ENCODE measurements at places on chromosomes 11 and 22. TPM values are rescaled to one million over a fixed set of nuclear protein-coding genes. Genes with fewer than 3 reads are reported as not detected.
A peak's percentile ranks its signal among the peaks of the same experiment; 100 is the strongest.

The XRCC6 gene
- 173 TPM for polyA plus RNA-seq

- DNase-seq = no peak
These were observed 9.8 kb upstream of the MPEG1 start for GRCh38 chr11:59222464-59223060.

The C11orf16 gene
- not detected for polyA plus RNA-seq

- DNase-seq = no peak
These were observed 66.2 kb downstream of the SC5D start for GRCh38 chr11:121358760-121359159.

The C22orf23 gene
- polyA plus RNA-seq = 0.39 TPM

GRCh38 chr11:1825039-1825740 lies 9.6 kb upstream of the SYT8 start:
- DNase-seq = no peak

The CD82 gene
- polyA plus RNA-seq = 49.4 TPM

DNA sequence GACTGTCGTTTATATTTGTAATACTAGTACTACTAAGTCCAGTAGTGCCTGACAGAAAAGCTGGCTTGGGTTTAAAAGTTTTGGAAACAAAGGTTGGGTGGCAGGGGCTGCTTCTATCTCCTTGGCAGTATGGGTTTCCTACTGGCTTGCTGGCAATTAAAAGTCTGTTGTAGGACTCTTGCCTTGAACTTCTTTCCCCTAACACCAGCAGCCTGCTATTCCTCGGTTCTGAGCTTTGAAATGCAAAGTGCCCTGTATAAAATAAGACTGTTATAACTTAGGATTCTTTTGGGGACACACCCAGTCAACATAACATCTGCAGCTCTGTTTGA lies 1.3 kb downstream of the RNF169 start:
- DNase-seq = no peak

DNA sequence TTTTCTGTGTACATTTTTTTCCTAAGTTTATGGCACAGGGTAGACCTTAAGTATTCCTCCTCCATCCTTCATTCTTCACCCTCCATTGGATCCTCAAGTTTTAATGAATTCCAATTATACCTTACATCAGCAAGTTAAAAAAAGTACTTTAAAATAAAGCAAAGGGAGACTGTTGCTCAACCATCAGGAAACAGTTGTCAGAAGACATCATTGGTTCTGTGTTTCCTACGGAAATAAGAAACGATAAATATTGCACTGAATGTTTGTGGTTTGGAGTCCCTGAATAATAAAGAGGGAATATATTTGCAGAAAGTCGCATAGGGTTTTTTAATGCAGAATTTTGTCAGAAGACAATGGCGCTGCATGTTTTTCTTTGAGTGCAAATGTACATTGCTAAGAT lies 28.1 kb upstream of the LDHA start:
- DNase-seq = no peak

The CNGA4 gene
- polyA plus RNA-seq = 0.07 TPM

DNA sequence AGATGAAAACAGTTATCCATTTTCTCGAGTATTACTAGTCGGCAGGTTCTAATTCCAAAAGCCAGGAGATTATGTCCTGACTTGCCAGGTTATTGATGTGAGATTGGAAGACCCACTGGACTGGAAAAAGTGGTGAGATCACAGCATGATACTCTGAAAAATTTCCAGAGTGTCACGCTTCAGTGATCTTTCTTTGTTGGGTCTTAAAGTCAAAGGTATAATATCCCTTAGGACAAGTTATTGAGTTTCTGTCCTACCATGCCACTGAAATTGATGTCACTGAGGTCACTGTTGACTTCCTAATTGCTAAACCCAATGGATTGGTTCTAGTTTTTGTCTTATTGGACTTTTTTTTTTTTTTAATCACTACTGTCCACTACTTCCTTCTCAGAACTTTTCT lies 104.5 kb upstream of the GRAMD1B start:
- DNase-seq = no peak

DNA sequence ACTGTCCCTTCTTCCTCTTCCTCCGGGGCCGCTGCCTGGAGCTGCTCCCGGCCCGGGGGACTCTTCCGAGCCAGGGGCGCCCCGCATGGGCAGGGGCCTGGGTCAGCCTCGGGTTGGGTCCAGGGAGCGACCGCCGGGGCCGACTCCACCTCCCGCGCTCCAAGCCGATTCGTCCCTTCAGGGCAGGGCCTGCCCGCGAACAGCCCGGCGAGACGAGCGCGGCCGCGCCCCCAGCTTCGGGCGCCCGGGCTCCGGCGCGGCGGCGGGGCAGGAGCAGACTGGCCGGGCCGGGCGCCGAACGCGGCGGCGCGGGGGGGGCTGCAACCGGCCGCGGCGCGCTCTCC lies at the start of gene LARGE1:
Gene LARGE1 (minus strand): TSS at position 280 of the 344 bp plus-strand sequence.
- peak; percentile 20 for DNase-seq

The ASCL2 gene
- polyA plus RNA-seq = not detected

DNA sequence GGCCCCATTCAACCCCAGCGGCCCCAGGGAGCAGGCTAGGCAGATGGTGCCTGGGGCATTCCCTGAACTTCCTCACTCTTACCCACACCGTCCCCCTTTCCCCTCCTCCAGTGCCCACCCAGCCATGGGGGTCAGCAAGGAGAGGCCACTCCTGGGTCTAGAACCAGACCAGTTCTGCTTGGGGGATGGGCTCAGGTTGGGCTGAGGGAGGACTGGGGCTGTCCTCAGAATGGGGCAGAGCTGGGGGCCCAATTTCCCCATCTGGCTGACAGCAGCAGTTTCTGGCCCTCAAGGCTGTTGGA lies 12.4 kb downstream of the SCYL1 start:
- DNase-seq = no peak

- no peak for DNase-seq
These were observed 48.6 kb downstream of the TRIM29 start for GRCh38 chr11:120089036-120090001.

The C22orf42 gene
- not detected for polyA plus RNA-seq

The TRIM51 gene
- not detected for polyA plus RNA-seq

DNA sequence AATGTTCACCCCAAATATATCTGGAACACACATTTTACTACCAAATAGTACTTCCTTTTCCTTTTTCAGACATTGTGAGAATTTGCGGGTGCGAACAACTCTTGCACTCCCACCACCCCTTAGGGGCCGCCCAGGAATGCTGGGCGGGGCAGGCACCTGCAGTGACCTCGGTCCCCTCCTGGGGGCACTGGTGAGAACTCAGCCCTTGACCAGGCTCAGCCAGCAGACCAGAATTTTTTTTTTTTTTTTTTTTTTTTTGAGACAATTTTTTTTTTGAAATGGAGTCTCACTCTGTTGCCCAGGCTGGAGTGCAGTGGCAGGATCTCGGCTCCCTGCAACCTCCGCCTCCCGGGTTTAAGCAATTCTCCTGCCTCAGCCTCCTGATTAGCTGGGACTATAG lies 75.8 kb downstream of the ARHGAP8 start:
- no peak for DNase-seq

The AMOTL1 gene
- 18.4 TPM for polyA plus RNA-seq

- no peak for DNase-seq
These were observed 213.9 kb upstream of the UBASH3B start for GRCh38 chr11:122441666-122442035.

DNA sequence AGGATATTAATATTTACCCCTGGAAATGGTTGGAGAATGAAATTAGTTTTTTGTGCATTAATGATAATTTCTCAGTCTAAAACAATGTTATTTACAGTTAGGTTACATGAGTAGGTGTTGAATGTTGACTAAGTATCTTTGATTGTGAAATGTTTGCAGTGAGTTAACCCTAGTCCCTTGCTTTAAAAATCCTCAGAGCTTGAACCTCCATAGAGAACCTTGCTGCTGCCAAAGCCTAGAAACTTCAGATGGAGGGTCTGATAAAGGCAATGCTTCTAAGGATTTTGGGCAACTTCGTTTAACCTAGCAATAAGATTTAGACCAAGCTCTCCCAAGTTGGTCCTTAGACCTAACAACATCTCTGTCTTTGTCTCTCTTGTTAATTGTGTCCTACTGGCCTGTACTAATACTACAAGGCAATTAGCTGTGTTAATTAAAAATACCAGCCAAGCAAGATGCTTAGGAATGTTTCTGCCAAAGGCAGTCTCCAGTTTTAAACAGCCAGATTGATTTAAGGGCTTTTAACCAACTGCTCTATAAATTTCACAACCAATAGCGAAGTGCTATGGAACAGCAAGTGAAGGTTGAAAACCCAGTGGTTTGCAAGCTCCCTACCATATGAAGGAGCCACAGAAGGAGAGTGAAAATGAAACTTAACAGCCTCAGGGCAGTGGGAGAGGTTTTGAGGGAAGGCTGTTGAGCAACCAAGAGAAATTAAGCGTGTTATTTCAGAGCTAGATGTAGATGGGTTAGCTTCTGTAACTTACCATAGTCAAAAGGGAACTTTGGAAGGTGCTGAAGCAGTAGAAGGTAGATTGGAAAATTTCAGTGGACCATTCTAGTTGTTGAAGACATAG lies 295.9 kb upstream of the ANO5 start:
- no peak for DNase-seq

DNA sequence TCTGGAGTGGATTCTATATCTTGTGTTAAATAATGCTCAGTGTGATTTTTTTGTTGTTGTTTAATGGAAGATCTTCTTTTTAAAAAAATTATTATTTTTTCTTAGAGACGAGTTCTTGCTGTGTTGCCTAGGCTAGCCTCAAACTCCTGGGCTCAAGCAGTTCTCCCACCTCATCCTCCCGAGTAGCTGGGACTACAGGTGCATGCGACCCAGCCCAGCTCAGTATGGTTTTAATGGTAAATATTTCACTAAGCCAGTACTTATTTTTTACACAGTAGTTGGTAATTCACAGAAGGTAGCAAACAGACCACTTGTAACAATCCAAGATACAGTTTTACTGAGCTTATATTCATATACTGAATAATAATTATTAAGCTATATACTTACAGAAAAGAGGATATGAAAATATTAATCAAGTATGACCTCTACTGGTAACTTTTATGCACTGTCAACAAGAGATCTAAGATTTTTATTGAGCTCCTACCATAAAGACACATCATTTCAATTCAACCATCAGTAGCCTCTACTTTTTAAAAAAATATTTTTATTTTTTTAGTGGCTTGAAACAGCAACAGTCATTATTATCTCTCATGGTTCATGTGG lies 6.1 kb upstream of the CD59 start:
- no peak for DNase-seq

The RIMBP3B gene
- 0.07 TPM for polyA plus RNA-seq

GRCh38 chr11:60699284-60699691 lies at the start of gene MS4A8:
MS4A8 (plus strand) TSS chr11:60699612; CDS start chr11:60700861, 1,249 bp downstream.
- no peak for DNase-seq

The ROM1 gene
- polyA plus RNA-seq = 1.7 TPM

DNA sequence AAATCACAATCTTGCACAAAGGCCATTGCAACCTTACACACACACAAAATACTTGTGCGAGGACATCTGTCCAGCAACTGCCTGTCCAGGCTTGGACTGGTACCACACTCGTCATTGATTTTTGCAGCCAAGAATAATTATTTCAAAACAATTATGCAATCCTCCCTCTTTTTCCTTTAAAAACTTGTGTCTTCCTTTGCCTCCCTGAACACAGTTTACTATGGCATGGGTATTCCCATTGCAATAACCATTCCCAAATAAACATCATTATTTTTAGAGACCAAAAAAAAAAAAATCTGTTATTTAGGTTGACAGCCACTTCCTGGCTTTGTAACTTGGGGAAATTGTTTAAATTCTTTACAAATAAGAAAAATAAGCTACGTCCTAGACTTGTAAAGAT lies 54.0 kb downstream of the C11orf91 start:
- peak; percentile 23 for DNase-seq

GRCh38 chr11:123103326-123103980 lies 41.5 kb upstream of the HSPA8 start:
- peak; percentile 75 for DNase-seq

- DNase-seq = no peak
These were observed 66.9 kb downstream of the SCN3B start for GRCh38 chr11:123587559-123587958.

The MMP27 gene
- not detected for polyA plus RNA-seq

DNA sequence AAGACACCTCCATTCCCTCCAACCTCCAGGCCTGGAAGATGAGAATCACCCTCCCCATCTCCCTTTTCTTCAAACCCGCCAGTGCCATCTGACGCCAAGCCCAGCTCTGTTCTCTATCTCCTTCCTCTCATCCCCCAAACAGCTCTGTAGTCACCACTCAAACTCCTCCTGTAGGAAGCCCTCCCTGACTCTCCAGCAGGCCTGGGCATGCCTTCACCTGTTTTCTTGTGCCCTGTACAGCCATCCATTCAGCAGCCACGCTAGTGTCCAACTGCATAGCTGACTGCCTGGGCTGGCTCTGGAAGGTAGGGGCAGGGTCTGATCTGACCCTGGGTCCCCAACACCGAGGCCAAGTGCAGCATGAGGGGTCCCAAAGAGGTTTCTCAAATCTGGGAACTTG lies 25.0 kb downstream of the GDPD5 start:
- no peak for DNase-seq

DNA sequence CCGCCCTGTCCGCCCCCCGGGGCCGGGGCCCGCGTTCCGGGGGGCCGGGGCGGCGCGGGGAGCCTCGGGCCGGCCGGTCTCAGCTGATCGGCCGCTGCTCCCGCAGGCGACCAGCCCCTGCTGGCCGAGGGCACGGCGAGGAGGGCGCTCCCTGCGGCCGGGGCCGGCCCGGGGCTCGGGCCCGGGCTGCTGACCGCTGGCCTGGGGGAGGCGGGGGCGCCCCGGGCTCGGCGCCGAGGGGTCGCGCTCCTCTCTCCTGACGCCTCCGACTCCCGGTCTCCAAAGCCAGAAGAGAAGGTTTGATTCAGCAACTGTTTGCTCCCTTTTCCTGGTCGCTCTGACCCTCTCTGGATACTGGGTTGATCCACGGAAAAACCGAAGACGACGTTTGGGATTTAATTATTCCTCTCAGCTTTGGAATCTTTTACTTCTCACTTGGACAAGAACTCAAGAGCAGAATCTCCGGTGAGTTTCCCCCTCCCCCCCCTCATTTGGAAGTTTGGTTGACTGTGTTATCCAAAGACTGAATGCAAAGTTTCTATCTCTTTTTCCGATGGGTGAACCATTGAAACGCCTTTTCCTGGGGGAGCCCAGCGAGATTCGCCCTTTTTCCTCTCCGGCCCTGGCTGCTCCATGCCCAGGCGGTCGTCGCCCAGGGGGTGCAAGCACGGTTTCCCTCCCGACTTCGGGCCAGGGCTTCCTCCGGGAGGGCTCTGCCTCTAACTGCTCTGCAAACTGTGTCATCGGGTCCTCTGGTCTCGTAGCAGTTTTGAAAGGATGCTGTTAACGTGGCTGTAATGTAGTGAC lies 725 bp downstream of the KDM2A start:
- no peak for DNase-seq
